HFFc6 (cell line): ENCODE measurements at places on chromosomes 4 and X.

DNA sequence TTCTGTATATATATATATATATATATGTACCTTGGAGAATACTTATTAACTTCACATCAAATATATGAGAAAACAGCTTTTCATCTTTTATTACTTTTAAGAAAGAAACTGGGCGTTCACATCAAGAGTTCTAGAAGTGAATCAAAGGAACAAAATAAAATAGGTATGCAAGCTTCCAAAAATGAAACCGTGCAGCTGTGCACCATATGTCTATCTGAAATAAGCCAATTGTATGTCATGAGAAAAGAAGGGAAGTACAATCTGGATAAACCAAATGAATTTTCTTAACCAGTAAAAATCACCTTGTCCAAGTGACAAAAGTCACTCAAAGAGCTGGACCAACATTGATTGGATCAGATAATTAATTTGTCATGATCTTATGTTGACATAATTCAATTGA lies 405.4 kb upstream of the TECRL start:
- no peak for DNase-seq

DNA sequence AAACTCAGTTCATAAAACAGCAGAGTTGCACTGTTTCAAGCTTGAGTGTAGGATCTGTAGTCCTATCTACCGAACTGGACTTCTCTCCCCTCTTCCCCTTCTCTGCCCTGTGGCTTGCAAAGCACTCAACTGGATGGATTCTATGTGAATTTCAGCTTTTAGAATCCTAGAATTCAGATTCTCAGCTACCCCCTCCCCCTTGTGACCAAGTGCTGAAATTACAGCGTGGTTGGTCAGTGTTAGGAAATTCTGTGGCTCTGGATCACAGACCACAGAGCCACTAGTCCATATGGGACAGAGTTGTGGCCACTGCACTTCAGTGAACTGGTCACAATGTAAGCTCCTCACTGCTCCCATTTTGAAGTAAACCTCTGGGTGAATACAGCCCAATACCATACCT lies 64.6 kb upstream of the TRPC5 start:
- DNase-seq = no peak

- DNase-seq = no peak
Measured at GRCh38 chr4:95599777-95600400, 51.1 kb upstream of the UNC5C start.

- DNase-seq = no peak
Measured at GRCh38 chrX:135697601-135698000, 15.8 kb upstream of the CT45A1 start.

- no peak for DNase-seq
Measured at GRCh38 chr4:76894537-76895255, 3.2 kb downstream of the SOWAHB start.

DNA sequence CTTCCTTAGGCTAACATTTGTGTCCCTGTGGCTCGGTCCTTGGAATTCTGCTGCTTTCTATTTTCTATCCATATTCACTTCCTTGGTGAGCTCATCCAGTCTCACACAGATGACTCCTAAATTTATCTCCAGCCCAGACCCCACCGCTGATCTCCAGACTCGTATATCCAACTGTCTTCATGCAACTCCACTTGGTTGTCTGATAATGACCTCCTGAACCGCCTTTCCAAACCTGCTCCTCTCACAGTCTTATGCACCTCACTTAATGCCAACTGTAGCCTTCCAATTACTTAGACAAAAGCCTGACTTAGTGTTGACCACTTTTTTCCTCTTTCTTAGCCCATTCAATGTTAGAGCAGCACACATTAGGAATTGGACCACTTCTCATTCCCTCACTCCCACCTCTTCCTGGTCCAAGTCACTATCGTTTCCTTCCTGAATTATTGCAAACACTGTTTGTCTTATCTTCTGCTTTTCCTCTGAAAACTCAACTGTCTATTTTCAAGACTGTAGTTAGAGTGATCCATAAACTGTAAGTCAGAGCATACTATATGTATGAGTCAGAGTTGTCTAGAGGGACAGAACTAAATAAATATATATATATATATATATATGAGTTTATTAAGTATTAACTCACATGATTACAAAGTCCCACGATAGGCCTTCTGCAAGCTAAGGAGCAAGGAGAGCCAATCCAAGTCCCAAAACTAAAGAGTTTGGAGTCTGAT lies 292.5 kb downstream of the UNC5C start:
- no peak for DNase-seq

- DNase-seq = peak; percentile 84
Measured at GRCh38 chr4:176792326-176793059, at the start of gene VEGFC. Gene VEGFC, minus strand, starts transcription at chr4:176792922. Its CDS starts 611 bp downstream, at chr4:176792311.

DNA sequence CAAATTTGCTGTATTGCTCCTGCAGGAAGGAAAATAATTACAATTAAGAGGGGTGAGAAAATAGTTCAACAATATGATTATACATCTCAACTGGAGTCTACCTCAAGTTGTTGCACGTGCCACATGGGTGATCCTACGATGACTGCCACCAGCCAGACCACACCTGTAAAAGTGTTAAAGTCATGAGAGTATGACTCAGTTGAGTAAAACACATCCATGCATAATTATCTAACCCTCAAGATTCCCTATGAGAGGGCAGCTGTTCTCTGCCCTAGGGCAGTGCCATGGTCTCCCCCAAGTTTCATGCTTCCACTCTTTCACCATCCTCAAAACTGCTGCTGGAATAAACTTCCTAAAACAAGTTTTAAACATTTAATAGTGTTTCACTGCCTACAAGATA lies 44.1 kb downstream of the QRFPR start:
- DNase-seq = no peak

DNA sequence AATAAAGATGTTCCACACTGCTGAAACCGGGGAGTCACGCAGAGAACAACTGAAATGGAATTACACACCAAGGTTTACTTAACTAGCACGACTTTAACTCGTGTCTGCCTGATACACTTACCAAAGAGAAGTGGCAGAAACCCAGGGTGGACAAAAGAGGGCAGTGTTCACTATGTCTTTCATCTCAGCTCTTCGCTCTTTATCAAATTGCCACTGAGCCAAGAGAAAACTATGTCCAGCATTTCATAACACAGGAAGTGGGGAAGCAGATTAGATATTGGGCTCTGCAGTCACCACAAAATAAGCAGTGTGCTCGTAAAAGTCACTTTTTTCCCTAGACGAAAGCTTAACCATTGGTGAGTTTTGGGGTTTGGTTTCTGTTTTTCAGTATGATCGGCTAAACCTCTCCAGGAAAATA lies 155.7 kb downstream of the CHIC2 start:
- peak; percentile 95 for DNase-seq
